ENCODE measurements at places on chromosomes 3 and 15.

DNA sequence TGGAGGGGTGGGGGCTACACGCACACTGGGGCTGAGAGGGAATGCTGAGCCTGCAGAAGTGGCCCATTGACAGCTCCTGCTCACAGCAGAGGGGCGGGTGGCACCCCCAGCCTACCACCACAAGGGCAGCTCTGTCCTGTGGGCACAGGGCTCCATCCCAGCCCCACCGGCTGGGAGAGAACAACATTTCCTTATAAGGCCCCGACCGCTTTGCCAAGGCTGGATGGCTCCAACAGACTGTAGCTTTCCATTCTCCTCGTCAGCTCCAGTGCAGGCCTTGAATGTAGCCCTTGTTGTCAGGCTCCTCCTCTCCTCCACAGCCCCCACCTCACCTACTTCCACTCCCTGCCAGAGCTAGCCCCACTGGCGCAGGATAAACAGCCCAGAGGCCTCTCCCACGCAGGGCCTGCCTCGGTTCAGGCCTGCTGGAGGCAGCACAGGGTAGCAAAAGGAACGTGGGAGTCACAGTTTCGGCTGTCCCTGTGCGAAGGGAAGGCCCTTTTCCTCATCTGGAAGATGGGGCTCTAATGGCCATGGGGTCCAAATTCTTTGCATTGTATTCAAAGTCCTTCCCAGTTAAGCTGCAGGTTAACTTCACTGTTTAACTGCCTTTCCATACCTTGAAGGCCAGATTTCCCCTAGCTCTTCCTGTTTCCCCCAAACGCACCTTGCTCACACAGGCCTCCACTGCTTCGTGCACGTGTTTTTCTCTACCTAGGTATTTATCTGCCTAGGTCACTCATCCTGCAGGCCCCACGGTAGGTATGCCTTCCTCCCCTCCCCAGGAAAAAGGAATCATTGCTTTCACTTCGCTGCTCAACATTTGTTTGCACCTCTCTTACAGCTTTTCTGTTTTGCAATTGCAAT lies 101.6 kb upstream of the LPP start:
- DNase-seq: no peak

GRCh38 chr3:72177075-72178050 lies 392.4 kb upstream of the PROK2 start:
- no peak for DNase-seq

GRCh38 chr3:16338999-16339398 lies 74.0 kb downstream of the OXNAD1 start:
- DNase-seq: peak; percentile 20

DNA sequence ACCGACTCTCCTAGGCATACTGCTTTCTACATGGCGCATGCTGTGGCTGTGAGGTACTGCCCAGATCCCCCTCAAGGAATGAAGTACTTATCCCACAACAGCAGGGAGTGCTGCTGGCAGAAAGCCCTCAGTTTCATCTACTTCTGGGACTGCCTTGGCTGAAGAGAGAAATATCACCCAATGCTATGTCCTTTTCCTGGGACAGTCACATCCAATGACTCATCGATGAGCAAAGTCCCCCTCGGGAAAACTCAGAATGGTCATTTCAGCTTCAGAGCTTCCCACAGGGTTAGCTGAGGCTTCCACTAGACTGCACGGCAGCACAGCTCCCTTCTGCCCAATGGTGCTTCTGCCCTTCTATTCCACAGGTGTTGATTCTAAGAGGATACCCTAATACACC lies 3.6 kb upstream of the NMD3 start:
- DNase-seq: no peak

DNA sequence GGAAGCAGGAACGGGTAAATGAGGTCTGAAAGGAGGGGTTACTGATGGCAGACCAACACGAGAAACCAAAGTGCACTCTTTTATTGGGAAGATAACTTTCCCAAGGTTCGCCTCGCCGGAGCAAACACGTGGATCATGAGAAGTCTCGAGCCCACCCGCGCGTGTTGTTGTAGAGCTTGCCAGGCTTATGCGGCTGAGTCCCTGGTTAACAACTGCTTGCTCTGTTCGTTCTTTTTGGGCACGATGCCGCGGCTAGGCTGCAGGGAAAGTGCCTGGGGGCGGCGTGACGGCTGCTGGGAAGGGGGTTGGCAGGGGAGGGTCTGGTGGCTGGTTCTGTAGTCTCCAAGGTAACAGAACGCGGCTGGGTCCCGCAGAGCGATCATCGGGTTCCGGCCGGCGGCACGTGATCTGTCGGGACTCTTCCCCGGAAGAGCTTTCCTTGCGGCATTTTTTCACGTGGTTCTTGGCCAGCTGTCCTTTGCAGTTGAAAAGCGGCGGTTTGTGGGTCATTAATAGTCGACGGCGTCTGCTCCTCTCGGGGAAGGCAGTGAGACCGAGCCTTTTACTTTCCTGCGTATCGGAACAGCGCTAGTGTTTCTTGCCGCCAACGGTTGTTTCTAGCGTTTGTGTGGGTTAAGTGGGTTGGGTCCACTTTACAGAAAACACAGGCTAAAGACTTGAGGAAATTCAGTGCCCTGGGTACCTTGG lies 1.5 kb downstream of the MGA start:
- peak; percentile 63 for DNase-seq

GRCh38 chr3:52247409-52248164 lies 2.0 kb downstream of the PPM1M start:
- no peak for DNase-seq
